ENCODE measurements at places on chromosomes 1 and 21. TPM values are rescaled to one million over a fixed set of nuclear protein-coding genes. Genes with fewer than 3 reads are reported as not detected.

The DDR2 gene
- 4.4 TPM for total RNA-seq

The C8A gene
- not detected for total RNA-seq

The P3R3URF gene
- not detected for total RNA-seq

The BARHL2 gene
- 0.27 TPM for total RNA-seq

The ARF1 gene
- total RNA-seq, result 222 TPM

The TAS1R1 gene
- not detected for total RNA-seq

The OLIG2 gene
- total RNA-seq, result 21.4 TPM

The USH2A gene
- not detected for total RNA-seq

The TFF3 gene
- not detected for total RNA-seq

The ZSWIM5 gene
- 23.6 TPM for total RNA-seq

- H3K36me3 ChIP-seq, result no peaks in the 10 kb centered on the region
- H3K27ac ChIP-seq, result no peak overlapping the region
- no peaks in the 10 kb centered on the region for H3K4me1 ChIP-seq
- no peak for DNase-seq
- no peak overlapping the region for H3K4me3 ChIP-seq
These were observed 4.9 kb downstream of the HAO2 start for GRCh38 chr1:119373465-119373864.

- H3K27ac ChIP-seq, result no peak overlapping the region
- H3K4me3 ChIP-seq, result no peak overlapping the region
- no peak for DNase-seq
These were observed 20.9 kb upstream of the LRP8 start for GRCh38 chr1:53348486-53349368.

GRCh38 chr1:58702261-58703141 lies 2.6 kb upstream of the MYSM1 start:
- no peak overlapping the region for H3K4me3 ChIP-seq
- no peaks in the 10 kb centered on the region for H3K36me3 ChIP-seq
- peaks cover 2% of the 10 kb centered on the region for H3K27me3 ChIP-seq

GRCh38 chr1:97379387-97380075 lies 541.3 kb downstream of the DPYD start:
- DNase-seq, result no peak
- H3K27me3 ChIP-seq, result no peaks in the 10 kb centered on the region
- no peak overlapping the region for H3K4me3 ChIP-seq
- H3K36me3 ChIP-seq, result no peaks in the 10 kb centered on the region
- no peak overlapping the region for H3K27ac ChIP-seq

DNA sequence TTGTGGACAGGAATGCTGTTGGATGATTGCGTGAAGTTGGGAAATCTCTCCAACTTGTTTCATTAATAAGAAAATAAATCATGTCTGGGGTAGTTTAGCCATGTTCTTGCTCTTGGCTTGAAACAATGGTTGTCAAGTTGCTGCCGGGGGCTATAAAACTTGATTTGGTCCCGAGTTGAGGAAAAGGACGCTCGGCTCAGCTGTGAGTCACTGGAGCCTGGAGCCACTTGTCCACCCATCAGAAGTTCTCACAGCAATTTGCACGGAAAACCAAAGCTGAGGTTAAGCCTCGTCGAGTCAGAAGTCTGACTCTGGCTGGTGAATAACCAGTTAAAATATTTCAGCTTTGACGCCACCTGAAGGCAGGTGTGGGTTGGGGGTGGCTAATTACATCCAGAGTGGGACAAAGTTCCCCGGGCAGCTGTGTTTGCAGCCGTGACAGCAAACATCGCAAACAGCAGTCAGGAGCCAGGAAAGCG lies 19.7 kb upstream of the RIPK4 start:
- H3K4me1 ChIP-seq, result no peaks in the 10 kb centered on the region
- peaks cover 2% of the 10 kb centered on the region for H3K27me3 ChIP-seq
- DNase-seq, result no peak
- H3K27ac ChIP-seq, result no peak overlapping the region

DNA sequence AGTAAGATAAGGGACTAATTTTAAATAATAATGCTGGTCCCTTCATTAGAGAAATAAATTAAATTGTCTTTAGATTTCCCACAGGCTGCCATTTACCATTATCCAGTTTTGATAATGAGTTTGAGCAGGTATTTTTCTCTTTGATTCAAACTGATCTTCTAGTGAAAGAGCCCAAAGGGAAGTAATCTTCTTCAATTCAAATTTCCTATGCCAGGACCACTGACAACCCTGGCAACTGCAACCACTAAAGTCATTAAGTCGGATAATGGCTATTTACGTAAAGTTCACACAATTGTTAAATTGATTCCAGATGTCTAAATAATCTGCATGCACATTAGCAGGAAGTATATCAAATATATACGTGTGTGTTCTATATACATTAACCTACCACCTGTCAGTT lies 399.3 kb downstream of the PTPRC start:
- no peak overlapping the region for H3K4me3 ChIP-seq
- DNase-seq, result no peak
- H3K4me1 ChIP-seq, result no peaks in the 10 kb centered on the region
- H3K27me3 ChIP-seq, result no peaks in the 10 kb centered on the region

DNA sequence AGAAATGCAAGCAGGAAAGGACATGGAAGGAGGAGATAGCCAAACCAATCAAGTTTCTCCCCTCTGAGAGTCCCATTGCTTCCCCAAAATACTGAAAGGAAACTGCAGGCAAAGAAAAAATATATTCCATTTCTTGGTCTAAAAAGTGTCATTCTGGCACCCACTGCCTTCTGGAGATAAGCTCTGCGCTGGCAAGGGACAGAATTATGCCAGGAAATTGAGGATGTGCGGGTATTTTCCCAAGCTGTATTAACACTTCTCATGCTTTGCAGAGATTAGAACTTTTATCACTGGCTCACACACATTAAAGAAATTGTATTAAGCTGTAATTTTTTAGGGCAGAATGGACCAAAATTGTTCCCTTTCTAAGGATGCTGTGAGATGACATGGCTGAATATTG lies 381.2 kb upstream of the DUSP10 start:
- H3K4me3 ChIP-seq, result no peak overlapping the region
- H3K36me3 ChIP-seq, result no peaks in the 10 kb centered on the region
- H3K27me3 ChIP-seq, result peaks cover 1% of the 10 kb centered on the region
- no peak overlapping the region for H3K27ac ChIP-seq
- no peak for DNase-seq

DNA sequence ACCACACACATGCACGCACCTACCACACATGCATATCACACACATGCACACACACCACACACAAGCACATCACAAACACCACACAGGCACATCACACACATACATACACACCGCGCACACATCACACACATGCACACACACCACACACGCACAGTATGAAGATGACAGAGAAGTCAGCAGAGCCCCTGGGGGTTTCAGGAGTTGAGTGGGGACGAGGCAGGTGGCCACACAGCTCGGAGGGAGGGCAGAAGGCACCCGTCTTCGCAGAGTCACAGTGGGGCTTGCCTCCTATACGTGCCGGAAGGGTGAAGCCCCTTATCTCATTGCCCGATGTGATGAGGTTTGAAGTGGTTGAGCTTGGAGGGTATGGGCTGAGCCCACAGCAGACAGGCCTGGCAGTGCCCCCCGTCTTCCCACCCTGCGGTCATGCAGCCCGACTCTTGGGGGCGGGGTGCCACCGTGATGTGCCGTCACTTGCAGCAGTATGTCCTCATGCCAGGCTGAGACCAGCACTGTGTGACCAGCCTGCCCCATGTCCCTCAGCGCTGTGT lies 9.9 kb downstream of the PDE9A start:
- H3K36me3 ChIP-seq, result no peaks in the 10 kb centered on the region
- no peak overlapping the region for H3K4me3 ChIP-seq
- peaks cover 5% of the 10 kb centered on the region for H3K27me3 ChIP-seq
- H3K27ac ChIP-seq, result no peak overlapping the region

- H3K36me3 ChIP-seq, result no peaks in the 10 kb centered on the region
- no peaks in the 10 kb centered on the region for H3K4me1 ChIP-seq
- no peak for DNase-seq
- no peaks in the 10 kb centered on the region for H3K27me3 ChIP-seq
These were observed 97.0 kb upstream of the DPH5 start for GRCh38 chr1:101122452-101123166.

GRCh38 chr1:100404821-100405220 lies 52.5 kb downstream of the CDC14A start:
- no peak overlapping the region for H3K27ac ChIP-seq
- DNase-seq, result no peak
- H3K36me3 ChIP-seq, result peaks cover 6% of the 10 kb centered on the region
- no peak overlapping the region for H3K4me3 ChIP-seq

DNA sequence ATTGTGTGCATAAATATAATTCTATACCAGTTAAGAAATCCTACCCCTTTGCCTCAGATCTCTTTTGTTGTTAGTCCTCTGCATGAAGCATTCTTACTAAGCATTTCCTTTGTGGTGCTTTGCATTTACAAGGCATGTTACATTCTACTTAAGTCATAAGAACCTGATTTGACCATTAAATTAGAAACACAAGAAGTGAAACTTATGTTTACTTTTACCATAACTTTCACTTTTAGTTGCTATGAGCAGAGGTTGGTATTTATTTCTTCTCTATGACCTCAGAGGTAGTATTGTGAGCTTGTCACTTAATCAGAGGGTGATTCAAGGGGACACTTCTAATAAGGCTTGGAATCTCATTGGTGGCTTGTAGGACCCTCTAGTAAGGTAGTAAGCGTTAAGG lies 9.0 kb downstream of the FAM20B start:
- no peak for DNase-seq
- no peak overlapping the region for H3K4me3 ChIP-seq
- no peaks in the 10 kb centered on the region for H3K36me3 ChIP-seq
- H3K27ac ChIP-seq, result no peak overlapping the region
- H3K4me1 ChIP-seq, result peaks cover 39% of the 10 kb centered on the region

GRCh38 chr1:230424391-230425251 lies 1.5 kb downstream of the PGBD5 start:
- H3K27me3 ChIP-seq, result peaks cover 23% of the 10 kb centered on the region
- H3K36me3 ChIP-seq, result peaks cover 12% of the 10 kb centered on the region
- H3K4me3 ChIP-seq, result peak overlapping the region; percentile 94
- DNase-seq, result peak; percentile 86

GRCh38 chr1:7008975-7009740 lies 223.9 kb downstream of the CAMTA1 start:
- H3K4me1 ChIP-seq, result no peaks in the 10 kb centered on the region
- DNase-seq, result no peak
- H3K36me3 ChIP-seq, result no peaks in the 10 kb centered on the region
- H3K27ac ChIP-seq, result no peak overlapping the region
- H3K4me3 ChIP-seq, result no peak overlapping the region

- DNase-seq, result no peak
- no peaks in the 10 kb centered on the region for H3K4me1 ChIP-seq
- H3K4me3 ChIP-seq, result no peak overlapping the region
- H3K27me3 ChIP-seq, result no peaks in the 10 kb centered on the region
- H3K27ac ChIP-seq, result no peak overlapping the region
These were observed 6.9 kb upstream of the ANGPTL3 start for GRCh38 chr1:62590255-62590969.

DNA sequence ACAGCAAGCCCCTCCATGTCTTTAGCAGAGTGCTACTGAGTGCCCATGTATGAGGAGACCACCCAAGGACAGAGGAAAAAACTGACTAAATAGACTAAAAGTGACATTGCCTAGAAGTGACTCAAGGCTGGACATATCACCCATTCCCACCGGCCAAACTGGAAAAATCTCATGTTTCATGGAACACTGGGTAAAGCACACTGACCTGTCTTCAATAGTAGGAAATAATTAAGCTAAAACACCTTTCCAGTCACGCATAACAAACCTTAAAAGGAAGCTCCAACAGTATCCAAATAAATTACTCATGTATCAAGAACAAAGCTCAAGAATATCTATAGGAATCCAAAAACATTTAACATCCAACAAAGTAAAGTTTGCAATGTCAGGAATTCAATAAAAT lies 120.4 kb downstream of the SNX7 start:
- peaks cover 13% of the 10 kb centered on the region for H3K36me3 ChIP-seq
- H3K27ac ChIP-seq, result no peak overlapping the region
- no peak overlapping the region for H3K4me3 ChIP-seq
- DNase-seq, result no peak

- H3K4me3 ChIP-seq, result no peak overlapping the region
- no peaks in the 10 kb centered on the region for H3K27me3 ChIP-seq
- no peak overlapping the region for H3K27ac ChIP-seq
- DNase-seq, result no peak
- no peaks in the 10 kb centered on the region for H3K36me3 ChIP-seq
These were observed 66.4 kb upstream of the TNFSF18 start for GRCh38 chr1:173117108-173117633.

GRCh38 chr1:64483731-64484414 lies 13.9 kb downstream of the CACHD1 start:
- H3K27ac ChIP-seq, result no peak overlapping the region
- H3K4me1 ChIP-seq, result peaks cover 1% of the 10 kb centered on the region
- H3K27me3 ChIP-seq, result no peaks in the 10 kb centered on the region

DNA sequence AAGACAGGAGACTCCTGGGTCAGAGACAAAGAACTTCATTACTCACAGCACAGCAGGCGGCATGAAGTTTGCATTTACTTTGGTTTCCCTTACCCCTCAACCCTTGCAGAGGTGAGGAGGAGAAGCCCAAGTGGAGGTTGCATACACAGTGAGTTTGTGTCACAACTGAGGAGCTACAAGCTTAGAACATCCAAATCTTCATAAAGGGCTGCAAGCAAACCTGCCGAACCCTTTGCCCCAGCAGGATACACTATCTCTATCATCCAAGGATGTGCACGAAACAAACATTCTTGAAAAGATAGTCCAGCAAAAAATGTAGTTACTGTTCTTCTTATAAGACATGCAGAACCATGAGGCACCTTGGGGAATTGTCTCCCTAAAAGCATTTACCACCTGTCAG lies 493.5 kb downstream of the SETD4 start:
- peaks cover 6% of the 10 kb centered on the region for H3K4me1 ChIP-seq
- peaks cover 5% of the 10 kb centered on the region for H3K36me3 ChIP-seq
- H3K4me3 ChIP-seq, result no peak overlapping the region
- no peak overlapping the region for H3K27ac ChIP-seq
- peaks cover 2% of the 10 kb centered on the region for H3K27me3 ChIP-seq

GRCh38 chr1:31762726-31763670 lies 1.1 kb downstream of the ADGRB2 start:
- peak; percentile 87 for DNase-seq
- H3K4me1 ChIP-seq, result peaks cover 21% of the 10 kb centered on the region
- no peak overlapping the region for H3K27ac ChIP-seq
- H3K36me3 ChIP-seq, result no peaks in the 10 kb centered on the region
- peaks cover 5% of the 10 kb centered on the region for H3K27me3 ChIP-seq
- H3K4me3 ChIP-seq, result peak overlapping the region; percentile 88

GRCh38 chr1:27659497-27660299 lies 12.3 kb downstream of the IFI6 start:
- H3K4me3 ChIP-seq, result peak overlapping the region; percentile 83
- H3K36me3 ChIP-seq, result peaks cover 4% of the 10 kb centered on the region
- H3K27me3 ChIP-seq, result peaks cover 8% of the 10 kb centered on the region
- peak; percentile 91 for DNase-seq

GRCh38 chr1:26938659-26939025 lies 17.1 kb downstream of the NUDC start:
- no peak for DNase-seq
- H3K4me1 ChIP-seq, result peaks cover 3% of the 10 kb centered on the region
- no peak overlapping the region for H3K27ac ChIP-seq

- H3K27me3 ChIP-seq, result no peaks in the 10 kb centered on the region
- H3K36me3 ChIP-seq, result no peaks in the 10 kb centered on the region
- peaks cover 12% of the 10 kb centered on the region for H3K4me1 ChIP-seq
- no peak overlapping the region for H3K4me3 ChIP-seq
- no peak overlapping the region for H3K27ac ChIP-seq
These were observed 123.7 kb downstream of the NOS1AP start for GRCh38 chr1:162193221-162193620.

Data from glutamatergic neuron (in vitro differentiated cells).